ENCODE measurements at places on chromosomes 5 and 9. TPM values are rescaled to one million over a fixed set of nuclear protein-coding genes. Genes with fewer than 3 reads are reported as not detected.

The CENPH gene
- 25.0 TPM for total RNA-seq

The SPATA9 gene
- total RNA-seq = not detected

The CDX1 gene
- total RNA-seq = not detected

The NEURL1B gene
- total RNA-seq = 0.86 TPM

The ROPN1L gene
- 0.08 TPM for total RNA-seq

The FCN2 gene
- not detected for total RNA-seq

Measured in hair follicular keratinocyte (primary cell).